Aorta (tissue), 5 donors: ENCODE measurements at places on chromosomes 1 and 21.
A peak's percentile ranks its signal among the peaks of the same experiment; 100 is the strongest.

- DNase-seq, result no peak
These were observed 754.8 kb downstream of the ADGRL2 start for GRCh38 chr1:82555501-82555900.

DNA sequence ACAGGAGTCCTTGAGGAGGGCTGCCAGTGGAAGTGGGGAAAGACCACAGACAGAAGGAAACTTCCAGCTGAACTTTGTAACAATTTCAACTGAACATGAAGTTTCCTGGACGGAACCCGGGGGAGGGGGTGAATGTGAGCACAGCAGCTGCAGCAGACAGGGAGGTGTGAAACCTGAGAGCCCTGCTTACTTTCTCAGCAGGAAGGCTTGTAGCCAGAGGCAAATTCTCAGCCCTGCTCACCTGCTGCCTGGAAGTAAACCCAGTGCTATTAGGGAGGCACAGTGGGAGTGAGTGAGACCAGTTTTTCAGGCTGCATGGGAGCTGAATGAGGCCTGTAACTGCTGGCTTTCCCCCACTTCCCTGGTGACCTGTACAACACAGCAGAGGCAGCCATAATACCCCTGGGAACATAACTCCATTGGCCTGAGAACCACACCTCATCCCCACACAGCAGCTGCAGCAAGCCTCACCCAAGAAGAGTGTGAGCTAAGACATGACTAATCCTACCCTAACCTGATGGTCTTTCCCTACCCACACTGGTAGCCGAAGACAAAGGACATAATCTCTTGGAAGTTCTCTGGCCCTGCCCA is 9.6 kb upstream of the SPRR2F start:
- no peak for DNase-seq

DNA sequence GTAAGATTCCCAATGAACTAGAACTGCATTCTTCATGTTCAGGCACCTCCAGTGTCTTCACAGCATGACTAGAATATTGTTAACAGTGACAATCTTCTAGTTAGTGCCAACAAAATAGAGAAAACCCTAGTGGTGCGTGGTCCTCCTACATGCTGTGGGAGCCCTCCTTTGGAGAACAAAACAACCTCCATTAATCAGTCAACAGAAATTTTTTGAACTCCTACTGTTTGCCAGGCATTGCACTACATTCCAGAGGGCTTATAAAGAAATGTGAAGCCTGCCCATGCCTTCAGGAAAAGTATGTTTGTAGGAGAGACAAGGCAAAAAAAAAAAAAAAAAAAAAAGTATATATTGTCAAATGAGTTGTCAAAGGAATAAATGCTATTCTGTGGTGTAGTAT is 252.7 kb downstream of the LRRC40 start:
- no peak for DNase-seq

- DNase-seq, result no peak
These were observed 37.4 kb upstream of the SLC35F3 start for GRCh38 chr1:233867028-233867427.

DNA sequence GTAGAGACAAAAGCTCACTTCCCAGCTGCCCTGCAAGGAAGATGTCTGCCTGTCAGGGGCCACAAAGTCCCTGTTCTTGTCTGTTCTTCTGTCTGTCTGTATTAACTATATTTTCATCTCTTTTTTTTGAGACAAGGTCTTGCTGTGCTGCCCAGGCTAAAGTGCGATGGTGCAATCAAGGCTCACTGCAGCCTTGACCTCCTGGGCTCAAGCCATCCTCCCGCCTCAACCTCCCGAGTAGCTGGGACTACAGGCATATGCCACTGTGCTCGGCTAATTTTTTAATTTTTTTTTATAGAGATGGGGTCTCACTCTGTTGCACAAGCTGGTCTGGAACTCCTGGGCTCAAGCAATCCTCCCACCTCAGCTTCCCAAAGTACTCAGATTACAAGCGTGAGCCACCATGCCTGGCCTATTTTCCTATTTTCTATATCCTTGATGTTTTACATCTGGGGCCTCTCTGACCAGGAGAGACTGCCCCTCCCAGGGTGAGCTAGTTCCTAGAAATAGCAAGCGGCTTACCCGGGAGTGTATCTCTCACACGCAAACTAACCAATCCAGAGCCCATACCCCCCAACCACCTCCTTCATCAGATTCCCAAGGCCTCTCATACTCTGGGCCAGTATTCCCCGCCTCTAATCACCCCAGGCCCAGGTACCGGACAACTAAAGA is 5.4 kb upstream of the KLHDC7A start:
- no peak for DNase-seq

- DNase-seq, result no peak
These were observed 908 bp downstream of the DDI2 start for GRCh38 chr1:15618077-15618654.

- DNase-seq, result no peak
These were observed 24.0 kb downstream of the AGPAT3 start for GRCh38 chr21:43889069-43889468.

DNA sequence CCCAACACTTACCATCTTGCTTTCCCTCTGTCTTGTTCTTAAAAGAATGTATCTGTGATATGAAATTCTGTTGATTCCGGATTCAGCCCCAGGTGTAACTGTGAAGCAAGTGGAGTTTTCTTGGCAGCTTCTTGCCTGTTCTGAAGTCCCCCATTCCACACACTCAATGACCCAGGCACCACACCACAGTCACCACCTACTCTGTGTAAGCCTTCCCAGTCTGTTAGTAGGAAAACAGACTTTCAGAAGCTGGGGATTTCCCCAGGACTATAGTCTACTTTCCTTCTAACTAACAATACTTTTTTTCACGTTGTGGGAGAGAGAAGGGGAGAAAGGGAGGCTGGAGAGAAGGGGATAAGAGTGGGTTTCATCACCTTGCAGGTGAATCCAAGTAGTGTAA is 299.1 kb upstream of the PROX1 start:
- no peak for DNase-seq

DNA sequence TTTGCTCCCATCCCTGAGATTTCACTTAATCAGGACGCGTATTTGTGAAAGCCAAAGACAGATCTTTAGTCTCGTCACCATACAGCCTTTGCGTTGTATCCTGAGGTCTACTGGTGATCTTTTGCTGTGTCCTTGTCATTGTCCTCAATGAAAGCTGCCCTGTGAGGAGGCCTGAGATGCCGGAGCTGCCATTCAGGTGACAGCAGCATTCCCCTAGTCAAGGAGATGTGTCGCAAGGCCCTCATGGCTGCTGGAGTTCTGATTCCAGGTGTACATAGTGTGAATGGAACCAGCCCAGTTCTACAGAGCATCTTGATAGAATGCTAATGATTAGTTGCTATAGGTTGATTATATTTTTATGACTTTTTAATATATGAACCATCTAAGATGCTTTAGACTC is 24.1 kb downstream of the TTF2 start:
- no peak for DNase-seq

DNA sequence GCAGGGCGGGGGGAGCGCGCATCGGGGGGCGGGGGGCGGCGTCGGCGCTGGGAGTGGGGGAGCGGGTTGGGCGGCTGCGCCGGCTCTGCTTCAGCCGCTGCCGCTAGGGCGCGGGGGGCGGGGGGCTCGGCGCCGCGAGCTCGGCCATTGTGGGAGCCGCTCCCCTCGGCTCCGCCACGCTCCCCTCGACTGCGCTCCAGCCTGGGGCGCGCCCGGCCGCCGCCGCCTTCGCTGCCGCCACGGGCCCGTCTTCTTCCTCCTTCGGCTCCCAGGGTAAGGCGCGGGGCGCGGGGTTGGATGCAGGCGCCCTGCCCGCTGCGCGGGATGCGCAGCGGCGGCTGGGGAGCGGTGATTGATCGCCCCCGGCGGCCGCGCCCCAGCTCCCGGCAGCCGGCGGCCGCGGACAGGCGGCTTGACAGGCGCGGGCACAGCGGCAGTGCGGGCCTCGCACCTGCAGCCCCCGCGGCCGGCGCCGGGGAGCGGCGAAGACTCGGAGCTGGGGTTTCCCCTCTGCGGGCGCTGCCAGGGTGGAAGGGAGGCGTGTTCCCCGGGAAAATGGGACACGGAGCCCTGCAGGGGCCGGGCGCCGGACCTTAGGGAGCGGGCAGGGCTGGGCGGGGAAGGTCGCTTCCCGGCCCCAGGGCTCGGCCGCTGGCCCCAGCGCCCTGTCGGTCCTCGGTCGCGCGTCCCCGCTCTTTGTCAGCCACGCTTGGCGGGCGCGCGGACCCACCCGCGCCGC is 55.3 kb downstream of the NDUFS5 start:
- peak; percentile 60 for DNase-seq

GRCh38 chr1:245195398-245195797 is 40.6 kb downstream of the KIF26B start:
- DNase-seq, result no peak

GRCh38 chr21:33640697-33641351 is 717 bp downstream of the CRYZL1 start:
- DNase-seq, result no peak

DNA sequence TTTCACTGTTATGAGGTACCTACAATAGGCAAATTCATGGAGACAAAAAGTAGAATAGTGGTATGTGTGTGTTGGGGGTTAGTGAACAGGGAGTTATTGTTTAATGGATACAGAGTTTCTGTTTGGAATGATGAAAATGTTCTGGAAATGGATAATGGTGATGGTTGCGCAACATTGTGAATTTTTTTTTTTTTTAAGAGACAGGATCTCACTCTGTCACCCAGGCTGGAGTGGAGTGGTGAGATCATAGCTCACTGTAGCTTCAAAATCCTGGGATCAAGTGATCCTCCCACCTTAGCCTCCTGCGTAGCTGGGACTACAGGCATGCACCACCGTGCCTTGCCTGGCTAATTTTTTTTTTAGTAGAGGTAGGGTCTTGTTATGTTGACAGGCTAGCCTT is 34.5 kb upstream of the TRABD2B start:
- no peak for DNase-seq

DNA sequence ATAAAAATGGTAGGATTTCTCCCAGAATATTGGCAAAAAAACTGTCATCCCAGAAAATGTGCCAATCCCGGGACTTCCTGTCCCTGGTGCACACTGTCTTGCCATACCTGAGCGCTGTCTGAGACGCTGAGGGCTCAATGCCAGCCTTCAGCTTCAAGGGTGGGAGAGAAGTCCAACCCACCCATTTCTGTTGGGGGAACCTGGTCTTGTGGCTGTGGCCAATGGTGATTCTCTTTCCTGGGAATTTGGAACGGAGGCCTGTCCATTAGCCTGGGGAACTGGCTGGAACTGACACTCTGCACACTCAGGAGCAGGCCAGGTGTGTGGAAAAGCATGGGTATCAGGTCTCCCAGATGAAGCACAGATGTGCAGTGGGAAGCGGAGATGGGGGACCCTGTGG is 6.7 kb downstream of the MTHFR start:
- DNase-seq, result no peak

- no peak for DNase-seq
These were observed 496.9 kb downstream of the NEGR1 start for GRCh38 chr1:71785450-71785849.

DNA sequence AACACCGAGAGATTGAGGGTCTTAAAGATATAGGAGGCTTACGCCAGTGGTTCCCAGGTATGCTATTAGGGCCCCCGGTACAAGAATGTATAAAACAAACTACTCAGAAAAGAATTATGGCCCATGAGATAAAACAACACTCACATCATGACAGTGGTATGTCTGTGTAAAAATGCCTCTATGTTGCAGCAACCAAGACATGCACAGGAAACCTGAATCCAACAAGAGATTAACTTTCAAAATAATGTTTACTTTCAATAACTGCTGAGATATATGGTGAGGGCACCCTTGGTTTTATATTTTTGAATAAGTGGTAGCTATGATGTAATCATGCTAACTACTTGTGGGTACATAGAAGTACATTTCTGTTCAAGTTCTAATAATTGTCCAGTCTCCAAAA is 74.9 kb downstream of the PUM1 start:
- no peak for DNase-seq

DNA sequence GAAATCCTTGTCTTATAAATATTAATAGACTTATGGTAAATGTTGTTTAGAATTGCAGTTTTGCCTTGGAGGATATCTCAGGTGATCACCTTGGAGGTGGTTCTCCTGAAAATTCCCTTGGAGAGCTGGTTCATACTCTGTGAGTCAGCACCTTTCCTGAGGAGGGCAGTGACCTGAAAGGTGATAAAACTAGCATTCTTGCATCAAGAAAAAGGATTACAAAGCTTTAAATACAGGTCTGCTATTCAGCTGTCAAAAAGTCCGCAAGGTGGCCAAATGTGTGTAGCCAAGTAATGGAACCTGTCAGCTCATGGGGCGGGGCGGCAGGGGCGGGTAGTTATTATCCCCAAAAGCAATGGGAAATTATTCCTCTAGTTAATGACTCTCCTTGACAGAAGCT is 52.8 kb upstream of the EDARADD start:
- DNase-seq, result no peak

GRCh38 chr1:110201157-110201825 is 8.8 kb upstream of the KCNC4 start:
- no peak for DNase-seq

DNA sequence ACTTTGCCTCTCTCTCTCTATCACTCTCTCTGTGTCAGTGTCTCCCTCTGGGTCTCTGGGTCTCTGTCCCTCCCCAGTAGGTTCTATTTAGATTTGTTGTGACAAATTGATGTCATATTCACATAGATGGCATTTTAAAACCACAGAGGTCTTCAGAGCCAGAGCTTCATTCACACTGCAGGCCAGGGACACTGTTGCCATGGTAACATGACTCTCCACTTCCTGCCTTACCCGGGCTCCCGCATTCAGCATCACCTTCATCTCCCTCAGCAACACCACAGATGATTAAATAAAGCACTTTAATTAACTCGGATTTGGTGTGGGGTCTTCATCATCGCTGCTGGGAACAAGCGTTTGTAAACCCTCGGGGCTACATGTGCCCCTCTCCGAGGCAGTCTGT is 132.6 kb downstream of the ETS2 start:
- DNase-seq, result no peak

GRCh38 chr1:15189692-15190370 is 36.3 kb downstream of the TMEM51 start:
- DNase-seq, result peak; percentile 48
